C1 segment of cervical spinal cord (tissue), 14 donors: ENCODE measurements at places on chromosomes 3 and 15.

DNA sequence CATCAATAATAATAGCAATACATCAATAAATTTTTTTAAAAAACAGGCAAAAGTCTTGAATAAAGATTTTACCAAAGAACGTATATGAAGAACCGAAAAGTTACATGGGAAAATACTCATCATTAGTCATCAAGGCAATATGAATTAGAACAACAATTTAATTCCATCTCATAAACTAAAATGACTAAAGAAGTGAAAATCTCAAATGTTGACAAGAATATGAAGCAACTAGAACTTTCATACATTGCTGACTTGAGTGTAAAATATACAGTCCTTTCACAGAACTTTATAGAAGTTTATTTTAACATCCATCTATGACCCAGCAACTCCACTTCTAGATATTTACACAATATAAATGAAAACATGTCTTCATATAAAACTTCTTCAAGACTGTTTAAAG, 35.3 kb upstream of the ABHD10 start:
- DNase-seq: no peak

DNA sequence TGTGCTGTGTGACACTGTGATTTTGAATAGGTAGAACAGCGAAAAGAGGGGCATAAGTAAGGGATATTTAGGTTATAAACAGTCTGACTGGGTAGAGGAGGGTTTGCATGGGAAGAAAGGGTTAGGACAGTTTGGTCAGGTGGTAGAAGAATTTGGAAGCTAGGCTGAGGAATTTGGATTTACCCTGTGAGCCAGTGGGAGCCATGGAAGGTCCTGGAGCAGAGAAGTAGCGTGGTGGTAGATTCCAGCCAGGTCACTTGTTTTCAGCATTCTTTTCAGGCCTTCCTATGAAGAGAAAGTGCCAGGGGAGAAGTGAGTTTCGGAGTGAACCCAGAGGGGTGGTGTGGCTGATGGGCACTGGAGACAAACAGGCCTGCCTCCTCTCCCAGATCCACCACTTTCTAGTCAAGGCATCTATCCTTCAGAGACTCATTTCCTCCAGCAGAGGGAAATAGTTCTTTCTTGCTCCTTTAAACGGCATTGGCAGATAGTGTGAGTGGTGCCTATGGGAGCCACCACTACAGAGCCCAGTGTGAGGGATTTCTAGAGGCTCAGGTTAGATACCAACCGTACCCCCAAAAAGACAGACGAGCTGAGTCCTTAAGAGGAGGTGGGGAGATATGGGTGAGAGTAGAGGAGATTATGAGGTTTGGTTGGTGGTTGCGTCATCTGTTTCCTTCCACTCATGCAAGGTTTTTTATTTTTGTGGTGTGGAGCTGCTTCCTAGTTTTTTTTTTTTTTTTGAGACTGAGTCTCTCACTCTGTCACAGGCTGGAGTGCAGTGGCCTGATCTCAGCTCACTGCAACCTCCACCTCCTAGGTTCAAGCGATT, 21.2 kb downstream of the PXK start:
- DNase-seq: no peak

DNA sequence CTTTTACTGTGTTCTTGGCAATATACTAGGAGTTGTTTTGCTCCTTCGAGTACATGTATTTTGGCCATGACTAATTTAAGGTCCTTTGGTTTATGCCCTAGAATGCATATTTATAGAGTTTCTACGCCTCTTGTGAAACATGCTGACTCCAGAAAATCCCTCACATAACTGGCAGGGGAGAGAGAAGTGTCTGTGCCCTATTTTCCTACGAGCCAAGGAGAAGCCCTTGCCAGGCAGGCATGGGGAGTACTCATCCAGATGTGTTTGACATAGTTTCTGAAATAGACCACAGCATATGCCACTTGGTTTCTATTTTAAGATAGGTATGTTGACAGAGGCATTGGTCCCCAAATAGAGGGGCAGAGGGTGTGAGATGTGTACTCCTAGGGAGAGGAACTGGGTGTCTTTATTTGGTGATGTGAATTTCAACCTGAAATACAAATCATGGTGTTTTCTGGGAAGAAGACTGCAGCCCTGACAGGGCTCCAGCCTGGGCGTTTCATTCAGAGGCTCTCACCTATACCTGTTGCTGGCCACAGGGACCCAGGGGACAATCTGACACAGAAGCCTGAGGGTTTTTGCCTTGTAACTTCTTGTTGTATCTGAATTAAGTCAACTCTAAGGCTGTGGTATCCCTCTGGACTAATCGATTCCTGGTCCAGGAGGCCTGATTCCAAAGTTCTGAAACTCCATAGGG, 267.8 kb upstream of the C2CD4B start:
- no peak for DNase-seq

- no peak for DNase-seq
These were observed 2.7 kb upstream of the GALNT15 start for GRCh38 chr3:16171825-16172224.

DNA sequence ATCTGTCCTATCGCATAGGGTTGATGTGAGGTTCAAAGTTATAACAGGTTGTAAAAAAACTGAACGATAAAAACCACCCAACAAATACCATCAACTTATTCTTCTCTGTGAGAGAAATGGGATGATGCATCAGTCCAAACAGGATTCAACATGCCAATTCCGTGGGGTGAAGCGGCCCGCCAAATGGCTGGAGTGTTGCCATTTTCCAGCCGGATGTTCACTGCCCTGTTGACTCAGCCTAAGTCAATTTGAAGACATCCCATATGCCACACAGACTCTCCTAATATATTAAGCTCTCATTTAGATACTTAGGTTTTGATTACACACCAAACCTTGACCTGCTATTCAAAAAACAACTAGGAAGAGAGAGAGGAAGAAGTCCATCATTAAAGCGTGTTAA, 311.1 kb downstream of the VPS13C start:
- DNase-seq: no peak
